ENCODE measurements at places on chromosomes 11 and 22.

DNA sequence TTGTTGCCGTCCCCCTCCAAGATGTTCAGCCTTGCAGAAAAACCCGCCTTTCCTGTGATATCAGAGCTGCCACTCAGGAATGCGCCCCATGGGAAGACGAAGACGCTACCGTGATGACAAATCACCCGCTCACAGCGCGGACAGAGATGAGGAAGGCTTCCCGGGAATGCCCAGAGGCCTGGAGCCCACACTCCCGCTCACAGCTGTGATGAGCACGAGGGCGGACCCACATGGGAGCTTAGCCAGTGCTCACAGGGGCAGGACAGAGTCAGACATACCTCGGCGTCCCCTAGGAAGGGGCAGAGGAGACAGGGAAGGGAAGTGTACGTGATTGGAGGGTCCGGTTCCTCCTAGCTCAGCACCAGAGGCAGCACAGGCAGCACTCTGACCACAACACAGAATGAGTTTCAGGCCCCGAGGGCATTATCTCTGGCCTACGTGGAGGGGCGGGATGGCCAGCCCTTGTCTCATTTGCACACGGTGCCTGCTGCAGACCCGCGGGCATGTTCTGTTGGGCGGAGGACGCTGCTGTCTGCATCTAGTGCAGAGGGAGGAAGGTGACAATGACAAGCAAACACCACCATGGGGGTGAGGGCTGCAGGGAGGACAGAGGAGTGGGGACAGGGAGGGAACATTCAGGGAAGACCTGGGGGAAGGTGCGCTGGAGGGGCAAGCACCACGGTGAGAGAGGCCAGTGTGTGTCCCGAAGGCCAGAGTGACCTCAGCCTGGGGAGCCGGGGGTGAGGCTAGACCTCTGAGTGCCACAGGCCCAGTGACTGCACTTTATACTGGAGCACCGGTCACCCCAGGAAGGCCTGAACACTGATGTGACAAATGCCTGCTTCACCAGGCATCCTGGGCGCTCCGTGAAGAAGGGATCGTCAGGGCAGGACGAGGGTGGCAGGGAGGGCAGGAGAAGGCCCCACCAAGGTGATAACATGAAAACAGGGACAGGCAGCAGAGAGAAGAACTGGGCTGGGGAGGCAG lies 79.6 kb downstream of the CELSR1 start:
- no peak for DNase-seq

- no peak for DNase-seq
Observed at GRCh38 chr11:119307974-119308373, 9.0 kb downstream of the MCAM start.

GRCh38 chr22:20569059-20570058 lies 61.9 kb downstream of the MED15 start:
- no peak for DNase-seq

DNA sequence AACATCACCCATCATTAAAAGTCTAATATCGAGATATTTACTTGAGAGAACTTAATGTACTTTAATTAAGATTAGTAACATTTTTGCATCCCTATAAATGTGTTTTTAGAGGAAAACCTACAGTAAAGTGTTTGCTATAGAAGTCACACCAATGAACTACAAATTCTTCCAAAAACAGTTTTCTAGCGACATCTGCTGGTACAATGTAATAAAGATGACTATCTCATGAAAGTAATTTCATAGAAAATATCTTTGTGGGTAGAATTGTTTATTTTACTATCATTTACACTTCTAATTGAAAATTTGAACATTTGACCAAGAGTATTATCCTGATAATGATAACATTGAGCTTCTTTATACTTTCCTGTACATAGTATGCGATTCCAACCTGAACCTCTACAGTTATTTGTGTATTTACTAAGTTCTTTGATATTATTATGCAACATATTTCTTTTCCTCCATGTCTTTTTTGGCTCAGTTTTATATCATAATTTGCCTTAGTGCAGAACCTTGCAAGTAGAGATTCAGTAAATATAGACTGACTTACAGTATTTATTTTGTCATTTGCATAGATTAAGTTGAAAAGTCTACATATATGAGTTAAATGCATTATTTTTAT lies 252.7 kb downstream of the TMEM135 start:
- DNase-seq: peak; percentile 73
